ENCODE measurements at places on chromosomes 6 and 20. TPM values are rescaled to one million over a fixed set of nuclear protein-coding genes. Genes with fewer than 3 reads are reported as not detected.

DNA sequence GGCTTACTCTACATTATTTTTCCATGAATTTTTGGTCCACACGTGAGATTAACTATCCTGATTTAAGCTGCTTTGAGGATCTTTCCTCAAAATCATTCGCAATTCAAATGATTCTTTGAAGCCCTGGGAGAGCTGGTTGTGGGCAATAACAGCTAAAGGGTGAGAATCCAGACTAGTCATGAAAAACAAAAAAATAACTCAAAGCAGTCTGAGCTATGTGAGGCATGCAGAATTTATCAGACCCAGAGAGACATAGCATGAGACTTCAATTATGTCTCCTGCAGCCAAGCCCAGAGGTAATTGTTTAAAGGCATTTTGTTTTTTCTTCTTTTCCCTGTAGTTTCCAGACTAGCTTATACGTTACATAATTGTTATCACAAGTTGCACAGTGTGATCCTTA lies 517.3 kb upstream of the PTCHD4 start:
- no peak overlapping the region for H3K4me3 ChIP-seq
- H3K4me1 ChIP-seq: no peaks in the 10 kb centered on the region
- no peaks in the 10 kb centered on the region for H3K36me3 ChIP-seq
- no peak for DNase-seq
- H3K27ac ChIP-seq: no peak overlapping the region

- no peaks in the 10 kb centered on the region for H3K27me3 ChIP-seq
- DNase-seq: no peak
- H3K4me1 ChIP-seq: no peaks in the 10 kb centered on the region
- no peak overlapping the region for H3K27ac ChIP-seq
Observed at GRCh38 chr20:24453869-24454268, 15.6 kb upstream of the SYNDIG1 start.

GRCh38 chr20:22582964-22583772 lies 1.2 kb downstream of the FOXA2 start:
- peak; percentile 86 for DNase-seq
- H3K36me3 ChIP-seq: no peaks in the 10 kb centered on the region
- H3K4me1 ChIP-seq: peaks cover 30% of the 10 kb centered on the region
- H3K27me3 ChIP-seq: no peaks in the 10 kb centered on the region
- H3K4me3 ChIP-seq: peak overlapping the region; percentile 42

DNA sequence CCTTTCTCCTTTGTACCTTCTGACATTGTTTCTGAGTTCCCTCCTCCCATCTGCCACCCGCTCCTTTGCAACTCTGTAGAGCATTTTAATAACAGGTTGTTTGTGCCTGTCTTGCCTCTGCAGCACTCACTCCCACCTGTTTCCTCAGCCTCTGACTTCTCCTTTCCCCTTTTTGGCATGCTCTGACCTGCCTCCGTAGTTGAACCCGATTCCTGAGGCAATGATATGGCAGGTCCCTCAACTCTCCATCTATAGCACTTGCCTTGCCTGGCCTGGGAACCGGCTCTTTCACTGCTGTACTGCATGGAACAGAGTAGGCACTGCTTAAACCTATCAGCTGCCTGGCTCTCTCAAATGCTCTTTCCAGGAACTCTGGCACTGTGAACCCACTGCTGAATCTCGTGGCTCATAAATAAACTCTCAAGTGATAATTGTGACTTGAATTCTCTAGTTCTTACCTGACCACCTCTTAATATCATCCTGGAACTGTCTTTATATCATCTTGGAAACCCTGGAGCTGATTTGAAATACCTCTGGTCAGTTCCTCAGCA lies 50.3 kb downstream of the UTRN start:
- no peaks in the 10 kb centered on the region for H3K36me3 ChIP-seq
- H3K27me3 ChIP-seq: no peaks in the 10 kb centered on the region
- H3K4me3 ChIP-seq: no peak overlapping the region

GRCh38 chr20:24275946-24276705 lies 193.3 kb upstream of the SYNDIG1 start:
- H3K4me3 ChIP-seq: no peak overlapping the region
- H3K27me3 ChIP-seq: no peaks in the 10 kb centered on the region
- no peak for DNase-seq
- no peaks in the 10 kb centered on the region for H3K36me3 ChIP-seq
- no peak overlapping the region for H3K27ac ChIP-seq

MAS1 gene
- total RNA-seq: 0.03 TPM

- no peaks in the 10 kb centered on the region for H3K4me1 ChIP-seq
- peak; percentile 77 for DNase-seq
- no peak overlapping the region for H3K4me3 ChIP-seq
Observed at GRCh38 chr6:161186173-161186769, 87.6 kb downstream of the AGPAT4 start.

SH3BGRL2 gene
- total RNA-seq: 65.8 TPM

DNA sequence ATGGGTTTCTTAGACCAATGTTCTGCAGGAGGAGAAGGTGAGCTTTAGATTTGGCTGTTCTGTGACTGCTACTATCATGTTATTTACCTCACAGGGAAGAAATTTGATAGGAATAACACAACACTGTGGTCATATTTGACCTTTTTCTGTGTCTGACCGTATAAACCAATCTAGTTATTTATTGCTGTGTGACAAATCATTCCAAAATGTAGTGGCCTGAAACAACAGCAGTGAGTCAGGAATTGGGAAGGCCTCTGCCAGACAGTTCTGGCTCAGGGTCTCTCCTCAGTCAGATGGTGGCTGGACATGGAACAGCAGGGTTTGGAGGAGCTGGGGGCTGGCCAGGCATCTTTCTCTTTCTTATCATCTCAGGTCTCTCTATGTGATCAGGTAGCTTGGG lies 33.0 kb downstream of the RIPOR2 start:
- H3K27me3 ChIP-seq: no peaks in the 10 kb centered on the region
- no peak overlapping the region for H3K27ac ChIP-seq
- H3K4me1 ChIP-seq: peaks cover 1% of the 10 kb centered on the region
- H3K4me3 ChIP-seq: no peak overlapping the region
- no peak for DNase-seq

HDGFL1 gene
- not detected for total RNA-seq

GRCh38 chr6:149478631-149479314 lies 6.0 kb downstream of the ZC3H12D start:
- no peak overlapping the region for H3K27ac ChIP-seq
- H3K4me1 ChIP-seq: peaks cover 24% of the 10 kb centered on the region
- no peaks in the 10 kb centered on the region for H3K36me3 ChIP-seq

CST4 gene
- not detected for total RNA-seq

OVOL2 gene
- total RNA-seq: 25.3 TPM

ERGIC3 gene
- 194 TPM for total RNA-seq

C6orf120 gene
- total RNA-seq: 33.5 TPM

DNA sequence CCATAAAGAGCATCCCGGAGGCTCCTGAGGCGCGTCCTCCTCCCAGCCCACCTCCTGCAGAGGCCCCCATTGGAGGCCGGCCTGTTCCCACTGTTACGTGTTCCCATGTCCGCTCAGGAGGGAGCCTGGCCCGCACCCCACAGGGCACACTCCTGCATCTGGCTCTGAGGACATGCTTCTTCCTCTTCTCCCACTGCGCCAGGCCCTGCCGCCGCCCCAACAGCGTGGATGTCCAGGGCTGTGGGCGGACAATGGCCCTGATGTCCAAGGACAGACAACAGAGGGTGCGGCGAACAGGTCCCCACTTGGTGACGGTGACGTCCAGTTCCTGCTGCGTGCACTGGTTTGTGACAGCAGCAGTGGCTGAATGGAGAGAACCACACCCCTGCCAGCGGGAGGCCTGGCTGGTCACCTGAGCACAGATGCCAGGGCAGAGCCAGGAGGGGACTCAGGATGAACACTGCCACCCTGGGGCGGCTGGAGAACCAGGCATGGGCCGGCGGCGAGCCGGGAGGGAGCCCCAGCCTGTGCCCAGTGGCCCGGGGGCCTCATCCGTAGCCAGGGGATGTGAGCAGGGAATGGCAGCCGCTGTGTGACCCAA lies 26.6 kb downstream of the FRMD1 start:
- H3K27ac ChIP-seq: no peak overlapping the region
- H3K4me3 ChIP-seq: no peak overlapping the region
- no peaks in the 10 kb centered on the region for H3K27me3 ChIP-seq
- H3K36me3 ChIP-seq: no peaks in the 10 kb centered on the region
- peak; percentile 77 for DNase-seq
- H3K4me1 ChIP-seq: peaks cover 5% of the 10 kb centered on the region

DNA sequence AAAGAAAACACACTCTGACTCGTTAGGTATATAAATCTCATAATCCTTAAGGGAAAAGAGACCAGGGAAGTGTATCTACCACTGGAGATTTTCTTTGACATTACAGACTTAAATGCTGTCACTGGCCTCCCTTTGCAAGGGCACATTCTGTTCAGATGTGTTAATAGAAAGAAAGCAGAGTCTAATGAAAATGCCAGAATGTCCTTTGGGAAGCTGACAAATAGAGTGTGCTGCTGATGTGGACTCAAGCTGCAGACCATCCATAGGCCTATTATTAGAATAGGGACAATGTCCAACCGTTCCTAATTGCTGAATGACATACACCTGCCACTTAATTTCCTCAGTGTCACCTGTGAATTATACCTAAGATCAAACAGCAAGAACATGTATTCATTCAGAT lies 41.2 kb downstream of the SLC35D3 start:
- H3K4me3 ChIP-seq: no peak overlapping the region
- no peaks in the 10 kb centered on the region for H3K4me1 ChIP-seq
- no peak overlapping the region for H3K27ac ChIP-seq

GGT7 gene
- 12.9 TPM for total RNA-seq

OXT gene
- total RNA-seq: not detected

GRCh38 chr20:45293041-45294002 lies 13.3 kb upstream of the RBPJL start:
- no peaks in the 10 kb centered on the region for H3K27me3 ChIP-seq
- peaks cover 21% of the 10 kb centered on the region for H3K4me1 ChIP-seq
- DNase-seq: peak; percentile 88
- no peaks in the 10 kb centered on the region for H3K36me3 ChIP-seq

DNA sequence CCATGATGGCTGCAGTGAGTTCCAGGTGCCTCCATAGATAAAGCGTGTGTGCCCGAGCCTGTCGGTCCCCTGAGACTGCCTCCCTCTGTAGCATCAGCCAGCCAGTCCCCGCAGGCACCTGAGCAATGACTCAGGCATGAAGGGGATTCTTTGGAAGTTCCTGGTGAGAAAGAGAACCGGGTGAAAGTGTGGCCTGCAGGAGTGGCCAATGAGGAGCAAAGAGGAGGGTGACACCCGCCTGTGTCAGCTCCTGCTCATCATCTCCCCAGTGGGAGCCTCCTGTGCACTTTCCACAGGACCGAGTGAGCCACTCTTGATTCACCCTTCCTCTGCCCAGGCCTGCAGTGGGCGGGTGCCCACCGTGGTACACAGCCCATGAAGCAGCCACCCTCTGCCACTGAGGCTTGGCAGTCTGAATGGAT lies 71.2 kb upstream of the PTPN1 start:
- H3K4me1 ChIP-seq: peaks cover 15% of the 10 kb centered on the region
- H3K36me3 ChIP-seq: no peaks in the 10 kb centered on the region
- H3K27ac ChIP-seq: peak overlapping the region; percentile 70
- no peaks in the 10 kb centered on the region for H3K27me3 ChIP-seq
- DNase-seq: peak; percentile 42

DNA sequence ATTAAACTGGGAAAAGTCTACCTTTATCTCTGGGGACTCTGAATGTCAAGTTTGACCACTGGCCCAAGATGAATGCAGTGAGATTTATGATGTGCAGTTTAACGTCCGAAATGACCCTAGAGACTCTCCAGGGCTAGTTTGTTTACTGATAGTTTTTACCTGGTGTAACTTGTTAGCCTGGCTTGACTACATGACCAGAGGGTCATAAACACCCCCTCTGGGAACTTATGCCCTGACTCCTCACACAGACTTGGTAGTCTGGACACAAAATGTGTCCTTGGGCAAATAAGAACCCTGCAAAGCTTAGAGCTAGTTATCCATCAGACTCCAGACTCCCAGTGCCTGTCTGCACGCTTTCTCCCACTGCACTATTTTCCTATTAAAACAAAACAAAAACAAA lies 606.5 kb downstream of the HACE1 start:
- H3K27me3 ChIP-seq: no peaks in the 10 kb centered on the region
- no peaks in the 10 kb centered on the region for H3K4me1 ChIP-seq
- no peak for DNase-seq
- no peak overlapping the region for H3K27ac ChIP-seq
- H3K36me3 ChIP-seq: no peaks in the 10 kb centered on the region

TRMT11 gene
- 17.7 TPM for total RNA-seq

DNA sequence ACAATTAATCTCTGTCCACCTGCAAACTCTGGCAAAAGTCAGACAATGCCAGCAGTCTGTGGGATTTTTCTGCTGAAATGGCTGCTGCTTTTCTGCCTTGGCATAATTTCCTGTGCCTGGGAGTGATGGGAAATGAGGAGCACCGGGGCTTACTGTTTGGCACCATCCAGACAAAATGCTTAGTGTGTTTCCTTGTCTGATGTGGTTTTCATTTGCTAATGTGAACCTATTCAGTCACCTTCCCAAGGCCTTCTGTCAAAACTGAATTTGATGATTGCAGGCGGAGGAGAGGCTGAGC lies 56.4 kb downstream of the CDH4 start:
- DNase-seq: no peak
- no peak overlapping the region for H3K27ac ChIP-seq
- no peaks in the 10 kb centered on the region for H3K36me3 ChIP-seq
- no peak overlapping the region for H3K4me3 ChIP-seq

GRCh38 chr6:10297832-10298231 lies 117.0 kb downstream of the TFAP2A start:
- no peaks in the 10 kb centered on the region for H3K36me3 ChIP-seq
- H3K4me1 ChIP-seq: no peaks in the 10 kb centered on the region
- DNase-seq: no peak
- no peaks in the 10 kb centered on the region for H3K27me3 ChIP-seq

SLC22A1 gene
- 1.5 TPM for total RNA-seq

GRCh38 chr6:36830577-36830976 lies 8.7 kb downstream of the CPNE5 start:
- no peak overlapping the region for H3K4me3 ChIP-seq
- no peak overlapping the region for H3K27ac ChIP-seq
- no peaks in the 10 kb centered on the region for H3K36me3 ChIP-seq
- peaks cover 15% of the 10 kb centered on the region for H3K4me1 ChIP-seq
- no peaks in the 10 kb centered on the region for H3K27me3 ChIP-seq
- DNase-seq: no peak

DNA sequence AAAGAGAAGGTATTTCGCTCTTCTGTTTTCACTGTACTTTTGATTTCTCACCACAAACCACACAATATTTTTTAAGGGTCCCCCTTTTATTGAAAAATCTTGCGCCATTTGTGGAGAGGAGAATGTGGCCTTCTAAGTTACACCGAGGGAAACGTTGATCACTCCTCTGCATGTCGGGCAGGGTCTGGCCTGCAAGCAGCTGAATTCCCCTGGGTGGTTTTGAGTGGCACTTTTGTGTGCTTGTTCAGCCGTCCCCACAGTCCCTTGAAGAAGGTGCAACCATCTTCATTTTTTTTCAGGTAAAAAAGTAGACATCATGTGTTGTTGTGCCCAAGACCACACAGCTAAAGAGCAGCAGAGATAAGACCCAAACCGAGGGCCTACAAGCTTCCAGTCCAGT lies 6.1 kb downstream of the GPR31 start:
- no peak overlapping the region for H3K27ac ChIP-seq
- no peak overlapping the region for H3K4me3 ChIP-seq
- H3K4me1 ChIP-seq: no peaks in the 10 kb centered on the region
- no peak for DNase-seq
- no peaks in the 10 kb centered on the region for H3K27me3 ChIP-seq

- no peak overlapping the region for H3K27ac ChIP-seq
- H3K36me3 ChIP-seq: no peaks in the 10 kb centered on the region
- peaks cover 3% of the 10 kb centered on the region for H3K4me1 ChIP-seq
Observed at GRCh38 chr6:45714741-45715507, 300.7 kb downstream of the CLIC5 start.

All from upper lobe of left lung (tissue), 6 donors.